ENCODE measurements at places on chromosomes 6 and 20.

GRCh38 chr6:10138917-10139316, 276.0 kb downstream of the TFAP2A start:
- H3K27me3 ChIP-seq, result no peaks in the 10 kb centered on the region
- no peak overlapping the region for H3K4me3 ChIP-seq
- H3K27ac ChIP-seq, result no peak overlapping the region
- DNase-seq, result no peak

DNA sequence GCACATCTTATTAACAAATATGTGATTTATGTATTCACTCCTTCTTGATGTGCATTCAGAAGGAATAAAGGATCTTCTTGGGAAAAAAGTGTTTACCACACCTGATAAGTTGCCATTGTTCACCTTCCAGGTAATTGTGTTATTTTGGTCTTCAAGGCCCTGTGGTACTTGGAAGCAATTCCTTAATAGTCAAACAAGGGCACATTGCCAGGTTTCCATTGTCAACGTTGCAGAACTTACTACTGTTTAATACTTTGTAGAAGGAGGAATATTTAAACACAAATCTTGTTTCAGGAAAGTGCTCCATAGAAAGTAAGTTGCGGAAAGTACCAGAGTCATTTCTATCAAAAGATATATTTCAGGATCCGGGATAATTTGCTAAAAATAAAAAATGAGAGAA, 129.5 kb upstream of the SGK1 start:
- no peak overlapping the region for H3K27ac ChIP-seq
- H3K27me3 ChIP-seq, result no peaks in the 10 kb centered on the region
- no peak for DNase-seq
- H3K4me1 ChIP-seq, result peaks cover 14% of the 10 kb centered on the region
- H3K4me3 ChIP-seq, result no peak overlapping the region

GRCh38 chr20:11499101-11499634, 418.5 kb upstream of the BTBD3 start:
- H3K4me3 ChIP-seq, result no peak overlapping the region
- no peak for DNase-seq
- H3K27ac ChIP-seq, result no peak overlapping the region
- no peaks in the 10 kb centered on the region for H3K4me1 ChIP-seq
- H3K36me3 ChIP-seq, result no peaks in the 10 kb centered on the region
- no peaks in the 10 kb centered on the region for H3K27me3 ChIP-seq

- H3K27me3 ChIP-seq, result no peaks in the 10 kb centered on the region
- H3K4me3 ChIP-seq, result no peak overlapping the region
- no peaks in the 10 kb centered on the region for H3K4me1 ChIP-seq
- no peak for DNase-seq
- no peak overlapping the region for H3K27ac ChIP-seq
- no peaks in the 10 kb centered on the region for H3K36me3 ChIP-seq
These were observed 31.9 kb downstream of the CDKAL1 start for GRCh38 chr6:20566109-20566508.

DNA sequence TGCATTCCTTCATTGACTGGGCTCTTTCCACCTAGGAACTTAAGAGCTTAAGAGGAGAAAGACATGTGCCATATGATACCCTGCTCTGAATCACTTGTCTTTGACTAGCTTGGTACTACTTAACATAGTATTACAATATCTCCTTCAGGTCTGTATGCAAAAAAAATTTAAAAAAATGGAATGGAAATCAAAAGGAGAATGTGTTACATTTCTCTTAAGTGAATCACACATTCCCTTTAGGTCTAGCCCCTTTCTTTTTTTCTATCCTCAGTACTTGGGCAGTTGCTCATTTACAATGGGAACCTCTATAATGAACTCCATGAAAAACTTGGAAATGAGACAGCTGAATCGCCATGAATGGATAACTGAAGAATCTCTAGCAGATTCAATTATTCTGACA, 53.8 kb downstream of the SLC35F1 start:
- no peaks in the 10 kb centered on the region for H3K4me1 ChIP-seq
- H3K27ac ChIP-seq, result no peak overlapping the region
- no peak for DNase-seq
- no peaks in the 10 kb centered on the region for H3K27me3 ChIP-seq
- no peak overlapping the region for H3K4me3 ChIP-seq
- no peaks in the 10 kb centered on the region for H3K36me3 ChIP-seq
